ENCODE measurements at places on chromosomes 7 and 10.

- no peak for DNase-seq
These were observed 64.9 kb downstream of the SYPL1 start for GRCh38 chr7:106047184-106047583.

DNA sequence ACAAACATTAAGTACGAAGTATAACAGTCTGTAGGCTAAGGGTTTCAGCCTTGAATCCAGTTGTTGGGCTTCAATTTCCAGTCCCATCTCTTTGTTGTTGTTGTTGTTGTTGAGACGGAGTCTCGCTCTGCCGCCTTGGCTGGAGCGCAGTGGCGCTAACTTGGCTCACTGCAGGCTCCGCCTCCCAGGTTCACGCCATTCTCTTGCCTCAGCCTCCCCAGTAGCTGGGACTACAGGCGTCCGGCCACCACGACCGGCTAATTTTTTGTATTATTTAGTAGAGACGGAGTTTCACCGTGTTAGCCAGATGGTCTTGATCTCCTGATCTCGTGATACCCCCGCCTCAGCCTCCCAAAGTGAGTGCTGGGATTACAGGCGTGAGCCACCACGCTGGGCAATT is 464.9 kb downstream of the ANKRD7 start:
- DNase-seq: no peak

GRCh38 chr10:75508239-75508813 is 76.9 kb downstream of the LRMDA start:
- no peak for DNase-seq

- no peak for DNase-seq
These were observed 40.0 kb downstream of the ZNF438 start for GRCh38 chr10:30991647-30992011.

- DNase-seq: no peak
These were observed 159.1 kb downstream of the CELF2 start for GRCh38 chr10:11176746-11177145.

DNA sequence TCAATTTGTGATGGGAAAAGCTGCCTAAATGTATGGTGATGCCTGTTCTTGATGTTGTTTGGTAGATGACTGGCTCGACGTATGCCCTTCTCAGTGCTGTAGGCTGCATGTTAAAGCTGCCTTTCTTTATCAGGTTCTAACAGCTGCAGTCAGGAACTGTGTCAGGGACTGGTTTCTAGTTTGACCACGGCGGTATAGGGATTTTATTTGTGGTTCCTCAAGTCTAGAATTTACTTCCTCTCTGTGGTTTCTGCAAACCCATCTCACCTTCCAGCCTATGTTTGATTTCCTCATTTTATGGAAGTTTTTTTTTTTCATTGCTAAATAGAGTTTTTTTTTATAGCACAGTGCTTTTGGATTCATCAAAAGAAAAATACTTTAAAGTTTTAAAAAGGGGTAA is 26.5 kb downstream of the LMTK2 start:
- no peak for DNase-seq

- no peak for DNase-seq
These were observed 89.1 kb downstream of the MMRN2 start for GRCh38 chr10:86868353-86868752.

DNA sequence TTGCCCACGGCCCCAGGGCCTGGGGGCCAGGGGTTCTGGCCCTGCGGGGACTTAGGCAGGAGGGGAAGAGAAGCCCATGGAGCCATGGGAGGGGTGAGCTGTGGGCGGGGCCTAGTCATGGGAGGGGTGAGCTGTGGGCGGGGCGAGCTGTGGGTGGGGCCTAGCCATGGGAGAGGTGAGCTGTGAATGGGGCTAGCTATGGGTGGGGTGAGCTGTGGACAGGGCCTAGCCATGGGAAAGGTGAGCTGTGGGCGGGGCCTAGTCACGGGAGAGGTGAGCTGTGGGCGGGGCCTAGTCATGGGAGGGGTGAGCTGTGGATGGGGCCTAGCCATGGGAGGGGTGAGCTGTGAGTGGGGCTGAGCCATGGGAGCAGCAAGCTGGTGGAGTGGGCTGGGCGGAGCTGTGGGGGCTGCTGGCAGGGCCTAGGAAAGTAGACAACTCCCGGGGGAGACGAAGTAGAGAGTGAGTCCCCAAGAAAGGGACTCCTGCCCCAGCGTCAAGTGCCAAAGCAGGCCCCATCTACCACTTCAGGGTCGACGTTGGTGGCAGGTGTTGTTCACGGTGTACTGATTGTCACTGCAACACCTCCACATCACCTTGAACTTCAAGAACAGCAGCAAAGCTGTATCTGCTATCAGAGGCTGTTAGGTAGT is 19.2 kb upstream of the TTYH3 start:
- DNase-seq: no peak

- no peak for DNase-seq
These were observed 112.3 kb downstream of the HGF start for GRCh38 chr7:81657551-81657950.

- DNase-seq: no peak
These were observed 184.0 kb upstream of the ADCY1 start for GRCh38 chr7:45390180-45390579.

DNA sequence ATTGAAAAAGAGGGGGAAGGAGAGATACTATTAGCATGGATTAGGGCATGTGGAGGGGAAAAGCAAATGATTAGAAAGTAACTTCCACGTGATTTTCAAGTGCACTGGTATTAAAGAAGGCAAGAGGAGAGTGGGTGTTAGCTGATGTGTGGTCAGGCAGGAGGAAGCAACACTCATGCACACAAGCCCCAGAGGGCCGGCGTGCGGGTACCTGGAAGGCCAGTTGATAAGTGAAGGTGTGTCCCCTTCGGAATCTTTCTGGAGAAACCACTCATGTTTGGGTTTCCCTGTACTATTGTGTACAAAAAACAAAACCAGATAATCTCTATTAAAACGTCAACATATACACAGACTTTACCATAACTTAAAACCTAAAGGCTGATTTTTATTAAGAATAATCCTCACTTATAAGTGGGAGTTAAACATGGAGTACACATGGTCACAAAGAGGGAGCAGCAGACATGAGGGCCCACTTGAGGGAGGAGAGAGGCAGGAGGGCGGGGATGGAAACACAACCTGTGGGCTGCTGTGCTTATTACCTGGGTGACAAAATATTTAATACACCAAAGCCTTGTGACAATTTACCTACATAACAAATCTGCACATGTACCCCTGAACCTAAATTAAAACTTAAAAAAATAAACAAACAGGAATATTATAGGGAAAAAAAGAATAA is 98.9 kb downstream of the SVIL start:
- no peak for DNase-seq

DNA sequence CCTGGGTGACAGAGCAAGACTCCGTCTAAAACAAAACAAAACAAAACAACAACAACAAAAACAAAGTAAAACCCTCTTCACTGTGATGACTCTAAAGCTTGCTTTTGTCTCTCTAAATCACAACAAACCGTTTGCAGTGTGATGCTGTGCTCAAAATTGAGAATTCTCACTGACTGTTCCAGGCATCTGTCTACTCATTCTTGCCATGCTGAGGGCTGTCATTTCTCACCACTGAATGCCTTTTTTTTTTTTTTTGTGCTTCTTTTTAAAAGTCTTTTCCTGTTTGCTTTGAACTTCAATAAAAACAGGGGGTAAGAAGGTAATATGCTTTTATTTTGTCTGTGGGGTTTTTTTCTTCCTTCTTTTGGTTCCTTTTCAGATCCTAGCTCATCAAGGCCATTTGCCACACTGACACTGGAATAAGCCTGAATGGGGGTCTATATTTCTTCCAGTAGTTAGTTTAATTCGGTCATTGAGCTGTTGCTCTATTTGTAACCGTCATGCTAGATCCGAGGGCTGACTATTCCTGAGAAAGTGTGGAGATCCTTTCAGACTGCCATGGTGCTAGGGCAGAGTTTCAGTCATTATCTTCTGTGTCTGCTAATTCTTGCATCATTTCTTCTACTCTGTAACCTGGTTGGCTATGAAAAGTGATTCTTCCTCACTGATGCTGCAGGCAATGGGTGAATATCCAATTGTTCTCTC is 10.6 kb downstream of the FAS start:
- no peak for DNase-seq

- DNase-seq: no peak
These were observed 44.2 kb downstream of the DLD start for GRCh38 chr7:107934991-107935770.

GRCh38 chr7:137078781-137079180 is 210.3 kb downstream of the CHRM2 start:
- no peak for DNase-seq

DNA sequence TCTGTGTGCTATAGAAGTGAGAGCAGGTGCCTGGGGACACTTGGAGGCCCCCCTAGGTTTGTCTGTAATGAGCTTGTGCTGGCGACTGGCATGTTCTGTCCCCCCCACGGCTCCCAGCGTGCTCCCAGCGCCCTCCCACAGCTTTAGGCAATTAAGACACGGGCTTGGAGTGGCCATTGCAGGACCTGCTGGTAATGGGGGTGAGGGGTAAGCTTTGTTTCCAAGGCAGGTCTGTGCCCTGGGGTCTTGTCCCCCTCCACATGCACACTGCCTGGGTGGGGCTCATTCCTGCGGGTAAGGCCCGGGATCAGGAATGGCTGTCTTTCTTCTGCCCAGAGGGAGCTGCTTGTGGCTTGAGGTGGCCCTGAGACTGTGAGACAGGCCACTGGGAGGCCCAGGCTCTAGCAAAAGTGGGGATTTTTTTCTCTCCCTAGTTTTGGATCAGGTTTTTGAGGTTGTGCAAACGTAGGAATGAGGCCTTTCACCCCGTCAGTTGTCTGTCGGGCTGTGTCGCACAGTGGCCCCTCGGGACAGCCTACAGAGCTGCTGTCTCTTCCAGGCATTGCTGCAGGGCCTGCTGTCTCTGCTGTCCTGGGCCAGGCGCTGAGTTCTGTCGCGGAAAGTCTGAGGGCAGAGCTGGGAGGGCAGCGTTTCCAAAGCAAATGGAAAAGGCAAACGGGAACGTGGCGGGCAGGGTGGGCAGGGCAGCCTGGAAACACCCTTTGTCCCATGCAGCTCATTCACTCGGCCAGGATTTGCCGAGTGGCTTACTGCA is 107.4 kb downstream of the LHPP start:
- DNase-seq: no peak

DNA sequence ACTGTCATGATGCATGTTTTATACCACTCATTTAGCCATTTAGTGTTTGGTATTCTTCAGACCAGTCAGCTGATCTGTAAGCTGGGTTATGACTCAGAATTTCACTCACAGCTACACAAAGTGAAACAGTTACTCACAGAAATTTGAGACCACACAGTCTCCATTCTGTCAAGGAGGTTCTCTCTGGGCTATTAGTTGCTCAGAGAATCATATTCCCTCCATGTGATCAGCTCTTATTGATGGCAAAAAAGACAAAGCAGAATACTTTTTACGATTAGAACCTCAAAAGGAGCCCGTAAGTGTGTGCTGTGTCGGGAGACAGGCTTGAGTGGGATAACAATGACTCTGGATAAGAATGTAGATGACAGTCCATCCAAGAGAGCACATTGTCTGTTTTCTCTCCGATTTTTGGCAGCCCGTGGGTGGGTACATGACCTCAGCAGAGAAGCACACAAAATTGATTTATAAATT is 277.6 kb upstream of the SORCS1 start:
- no peak for DNase-seq

GRCh38 chr7:138670594-138670993 is 30.6 kb downstream of the SVOPL start:
- DNase-seq: no peak

DNA sequence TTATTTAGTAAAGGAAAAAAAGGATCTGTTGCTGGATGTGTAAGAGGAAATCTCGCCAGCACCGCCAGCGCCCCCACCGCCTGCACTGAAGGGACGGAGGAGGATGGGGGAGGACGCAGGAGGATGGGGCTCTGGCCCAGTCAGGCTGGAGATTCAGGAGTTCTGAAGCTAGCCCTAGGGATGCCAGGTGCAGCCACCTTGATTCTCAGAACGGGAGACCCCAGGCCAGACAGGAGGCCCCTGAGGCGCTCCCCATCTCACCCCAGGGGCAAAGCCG is 1.3 kb downstream of the CAMK2B start:
- DNase-seq: no peak

- no peak for DNase-seq
These were observed 85.3 kb downstream of the SEMA3C start for GRCh38 chr7:80833289-80834268.

GRCh38 chr7:129828989-129829736 is 123.6 kb downstream of the UBE2H start:
- no peak for DNase-seq

DNA sequence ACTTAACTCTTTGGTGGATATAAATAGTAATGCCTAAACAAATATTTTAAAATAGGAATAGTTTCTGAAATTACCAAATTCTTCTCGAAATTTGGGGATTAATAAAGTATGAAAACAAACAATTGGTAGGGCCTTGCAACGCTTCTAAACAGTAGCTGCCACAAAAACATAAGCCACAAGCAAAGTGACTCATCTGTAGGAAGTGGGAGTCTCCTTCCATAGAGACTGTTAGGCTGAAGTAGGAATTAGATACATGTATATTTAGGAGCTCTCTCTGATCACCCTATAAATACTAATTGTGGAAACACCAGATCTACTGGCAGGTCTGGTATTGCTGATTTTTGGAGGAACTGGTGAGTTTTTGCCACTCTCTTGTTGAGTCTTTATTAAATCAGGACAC is 5.7 kb upstream of the LMOD2 start:
- DNase-seq: no peak

GRCh38 chr7:151191544-151191943 is 4.5 kb upstream of the ASB10 start:
- DNase-seq: no peak

DNA sequence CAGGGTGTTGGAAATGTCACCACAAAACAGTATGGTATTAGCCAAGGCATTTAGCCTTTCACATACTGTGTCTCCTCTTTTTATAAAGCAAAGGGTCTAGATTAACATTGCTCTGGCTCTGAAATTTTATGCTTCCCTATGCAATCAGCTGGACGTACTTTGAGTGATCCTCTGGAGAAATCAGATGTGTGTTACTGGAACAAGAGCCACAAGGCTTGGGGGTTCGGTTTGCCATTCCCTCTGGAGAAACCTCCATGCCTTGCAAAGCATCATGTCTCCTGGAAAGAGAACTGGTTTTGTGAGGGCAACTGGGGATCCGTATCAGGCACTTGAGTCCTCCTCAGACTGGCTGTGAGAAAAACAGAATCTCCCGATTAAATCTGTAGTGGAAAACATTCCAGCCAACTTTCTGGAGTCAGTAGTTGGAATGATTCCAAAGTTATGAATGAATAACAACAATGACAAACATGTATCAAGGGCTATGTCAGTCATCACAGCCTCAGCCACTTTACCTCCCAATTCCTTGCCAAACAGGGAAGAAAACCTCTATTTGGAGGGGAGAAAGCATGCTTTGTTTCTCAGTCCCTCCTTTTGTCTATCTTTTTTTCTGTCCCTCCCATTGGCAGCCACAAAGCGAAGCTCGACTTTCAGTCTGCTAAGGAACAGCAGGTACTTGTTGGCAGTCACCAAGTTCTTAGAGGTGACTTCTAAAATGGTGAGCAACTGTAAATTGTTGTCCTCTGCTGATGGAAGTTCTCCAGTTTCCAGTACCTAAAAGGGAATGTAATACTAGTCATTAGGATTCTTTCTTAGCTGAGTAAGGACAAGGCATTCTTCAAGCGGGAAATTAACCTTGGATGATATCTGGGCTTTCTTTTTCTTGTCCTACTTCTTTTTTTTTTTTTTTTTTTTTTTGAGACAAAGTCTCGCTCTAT is 864.8 kb upstream of the AUTS2 start:
- no peak for DNase-seq

GRCh38 chr10:78765726-78766335 is 302.9 kb upstream of the ZMIZ1 start:
- no peak for DNase-seq

GRCh38 chr7:150992833-150993302 is 2.1 kb downstream of the NOS3 start:
- DNase-seq: peak; percentile 60

GRCh38 chr7:101856473-101857357 is 39.3 kb downstream of the CUX1 start:
- DNase-seq: no peak
